T-helper 2 cell (primary cell): ENCODE measurements at places on chromosomes 12 and 14.
A peak's percentile ranks its signal among the peaks of the same experiment; 100 is the strongest.

DNA sequence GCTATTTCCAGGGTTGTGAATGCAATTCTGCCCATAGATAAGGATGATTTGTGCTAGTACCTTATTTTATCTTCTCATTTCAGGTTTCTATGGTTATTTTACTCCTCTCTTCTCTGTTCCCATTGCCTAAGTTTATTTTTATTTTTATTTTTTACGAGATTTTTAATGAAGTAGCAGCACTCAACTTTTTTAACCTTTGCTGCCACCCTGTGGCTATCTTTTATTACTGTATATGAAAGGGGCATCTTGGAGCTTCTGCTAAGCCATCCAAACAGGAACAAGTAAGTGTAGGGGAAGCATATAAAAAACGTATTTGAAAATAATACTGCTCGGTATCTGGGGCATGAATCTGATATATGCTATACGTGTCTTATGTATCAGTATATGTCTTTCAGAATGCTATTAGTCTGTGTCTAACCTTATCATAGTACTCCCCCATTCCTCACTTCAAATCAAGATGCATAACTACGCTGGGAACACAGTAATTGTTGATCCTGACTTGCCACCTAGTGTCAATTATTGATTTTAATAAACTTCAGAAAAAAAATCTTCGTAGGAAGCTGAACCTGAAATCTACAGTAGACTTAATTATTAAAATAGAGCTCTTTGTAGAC lies 60.3 kb downstream of the KLRG1 start:
- DNase-seq: peak; percentile 31

- no peak for DNase-seq
These were observed 24.7 kb downstream of the ITPK1 start for GRCh38 chr14:93090826-93091555.

GRCh38 chr14:76953311-76953945 lies 75.1 kb downstream of the IRF2BPL start:
- DNase-seq: no peak

DNA sequence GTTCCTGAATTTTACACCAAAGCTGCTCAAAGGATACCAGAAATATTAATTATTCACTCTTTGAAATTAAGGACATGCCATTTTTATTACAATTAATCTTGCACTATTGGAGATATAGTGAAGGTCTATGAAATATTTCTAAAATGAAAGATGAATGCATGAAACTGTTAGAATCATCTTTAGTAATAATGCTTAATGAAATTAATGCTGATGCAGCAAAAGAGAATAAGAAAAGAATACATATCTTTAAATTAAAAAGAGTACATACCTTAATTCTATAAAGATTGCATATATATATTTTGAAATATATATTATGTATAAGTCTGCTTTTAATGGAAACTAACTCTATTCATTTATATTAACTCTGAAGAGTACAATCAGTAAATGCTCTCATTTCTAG lies 236.0 kb downstream of the ALX1 start:
- no peak for DNase-seq

DNA sequence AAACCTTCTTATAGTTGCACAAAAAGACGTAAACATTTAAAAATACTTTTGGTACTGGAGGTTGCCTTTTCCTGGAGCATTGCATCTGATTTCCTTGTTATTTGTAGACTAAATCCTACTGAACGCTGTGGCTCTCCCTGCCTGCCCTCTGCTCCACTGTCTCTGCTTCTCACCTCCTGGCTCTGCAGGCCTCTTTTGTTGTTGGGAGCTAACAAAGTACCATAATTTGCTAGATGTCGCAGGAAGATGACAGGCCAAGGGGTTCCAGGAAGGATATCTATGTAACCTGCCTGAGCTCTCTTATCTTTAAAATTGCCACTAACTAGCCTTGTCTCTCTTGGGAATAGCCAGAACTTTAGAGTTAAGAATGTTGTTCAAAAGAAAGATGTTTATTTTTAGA lies 21.4 kb downstream of the SYNE2 start:
- no peak for DNase-seq

DNA sequence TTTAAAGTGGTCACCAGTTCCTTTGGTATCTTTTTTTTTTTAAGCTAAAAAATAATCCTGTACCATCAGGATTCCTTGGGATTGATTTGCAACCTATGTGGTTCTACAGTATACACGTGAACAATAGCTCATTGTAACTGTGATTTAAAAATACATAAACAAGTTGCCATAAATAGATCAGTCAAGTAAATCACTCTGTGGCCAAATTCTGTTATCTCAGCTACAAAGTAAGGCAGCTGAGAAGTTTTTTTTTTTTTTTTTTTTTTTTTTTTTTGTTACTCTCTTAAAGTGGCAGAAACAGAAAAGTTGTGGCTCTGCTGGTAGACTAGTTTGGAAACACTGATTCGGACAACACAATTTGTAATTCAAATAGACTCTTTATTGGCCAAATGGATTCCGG lies 104.5 kb downstream of the PRICKLE1 start:
- no peak for DNase-seq

DNA sequence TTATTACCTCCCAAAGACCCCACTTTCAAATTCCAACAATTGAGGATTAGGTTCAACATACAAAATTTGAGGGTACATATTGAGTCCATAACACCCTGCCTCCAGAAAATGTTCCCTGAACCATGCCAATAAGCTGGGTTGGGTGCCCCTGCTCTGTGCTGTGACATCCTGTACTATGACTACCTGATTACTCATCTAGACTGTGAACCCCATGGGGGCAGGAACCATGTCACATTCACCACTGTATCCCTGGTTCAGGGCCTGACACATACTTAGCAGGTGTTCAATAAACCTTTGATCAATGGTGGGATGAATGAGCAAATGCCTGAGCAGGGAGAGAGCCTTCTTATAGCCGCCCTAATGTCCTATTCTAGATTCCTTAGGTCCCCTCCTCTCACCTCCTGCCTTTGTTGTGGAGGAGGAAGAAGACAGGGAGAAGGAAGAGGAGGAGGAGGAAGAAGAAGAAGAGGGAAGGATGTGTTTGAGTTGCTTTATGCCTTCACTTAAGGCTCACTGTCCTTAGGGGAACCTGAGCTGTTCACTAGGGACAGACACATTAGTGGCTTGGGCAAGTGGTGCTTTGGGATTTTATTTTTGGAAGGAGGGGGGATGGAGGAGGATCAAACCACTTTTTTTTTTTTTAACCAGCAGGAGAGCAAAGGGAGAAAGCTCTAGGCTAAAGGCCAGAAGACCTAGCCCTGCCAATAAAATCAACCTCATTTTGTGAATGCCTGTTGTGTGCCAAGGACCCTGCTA lies 21.3 kb downstream of the GPR68 start:
- no peak for DNase-seq

- DNase-seq: no peak
These were observed 251.5 kb upstream of the LMO3 start for GRCh38 chr12:16857456-16857923.

DNA sequence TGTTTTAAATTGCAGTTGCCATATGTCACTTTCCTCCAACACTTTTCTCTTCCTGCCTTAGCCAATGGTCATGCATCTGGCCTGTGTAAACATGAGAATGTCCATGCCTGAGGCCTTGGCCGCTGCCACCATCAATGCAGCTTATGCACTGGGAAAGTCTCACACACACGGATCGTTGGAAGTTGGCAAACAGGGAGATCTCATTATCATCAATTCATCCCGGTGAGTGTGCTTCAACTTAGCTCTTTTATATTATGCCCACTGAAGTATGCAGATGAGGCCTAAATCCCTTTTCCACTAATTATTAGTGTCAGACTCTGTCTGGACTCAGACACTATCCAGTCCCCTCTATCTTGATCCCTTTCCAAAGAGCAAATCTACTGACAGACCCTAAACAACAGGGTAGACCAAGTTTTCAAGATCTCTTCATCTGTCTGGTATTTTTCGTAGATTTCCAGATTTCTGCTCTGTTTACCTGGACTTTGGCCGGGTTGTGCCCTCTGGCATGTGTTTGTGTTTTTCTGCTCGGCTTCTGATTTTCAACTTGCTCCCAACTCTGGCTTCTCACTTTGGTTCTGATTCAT lies 23.2 kb downstream of the AMDHD1 start:
- no peak for DNase-seq

DNA sequence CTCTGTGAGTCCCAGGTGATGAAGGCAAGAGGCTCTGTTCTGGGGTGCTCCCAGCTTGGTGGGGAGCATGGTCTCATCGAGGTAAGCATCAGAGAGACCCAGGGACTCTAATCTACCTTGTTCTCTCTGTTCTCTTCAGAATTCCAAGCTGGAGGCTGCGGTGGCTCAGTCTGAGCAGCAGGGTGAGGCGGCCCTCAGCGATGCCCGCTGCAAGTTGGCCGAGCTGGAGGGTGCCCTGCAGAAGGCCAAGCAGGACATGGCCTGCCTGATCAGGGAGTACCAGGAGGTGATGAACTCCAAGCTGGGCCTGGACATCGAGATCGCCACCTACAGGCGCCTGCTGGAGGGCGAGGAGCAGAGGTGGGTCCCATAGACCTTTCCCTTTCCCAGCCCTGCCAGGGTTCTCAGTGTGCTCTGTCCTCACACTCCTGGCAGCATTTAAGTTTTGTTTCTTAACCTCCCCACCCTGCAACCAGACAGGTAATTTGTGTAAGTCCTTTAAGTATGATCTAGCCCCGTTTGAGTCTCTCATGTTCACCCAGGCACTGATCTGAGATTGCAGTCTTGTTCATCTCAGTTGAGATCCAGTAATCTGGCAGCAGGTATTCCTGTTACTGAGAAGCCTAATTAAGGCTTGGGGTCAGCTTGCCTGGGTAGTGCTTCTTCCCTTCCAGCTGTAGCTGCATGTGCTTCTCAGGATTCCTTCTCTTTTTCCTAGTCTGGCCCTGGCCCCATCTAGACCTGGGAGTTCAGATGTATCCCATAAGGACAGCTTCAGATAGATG lies 14.8 kb upstream of the KRT81 start:
- no peak for DNase-seq

- no peak for DNase-seq
These were observed 245.8 kb upstream of the PDZRN4 start for GRCh38 chr12:40942326-40942725.

DNA sequence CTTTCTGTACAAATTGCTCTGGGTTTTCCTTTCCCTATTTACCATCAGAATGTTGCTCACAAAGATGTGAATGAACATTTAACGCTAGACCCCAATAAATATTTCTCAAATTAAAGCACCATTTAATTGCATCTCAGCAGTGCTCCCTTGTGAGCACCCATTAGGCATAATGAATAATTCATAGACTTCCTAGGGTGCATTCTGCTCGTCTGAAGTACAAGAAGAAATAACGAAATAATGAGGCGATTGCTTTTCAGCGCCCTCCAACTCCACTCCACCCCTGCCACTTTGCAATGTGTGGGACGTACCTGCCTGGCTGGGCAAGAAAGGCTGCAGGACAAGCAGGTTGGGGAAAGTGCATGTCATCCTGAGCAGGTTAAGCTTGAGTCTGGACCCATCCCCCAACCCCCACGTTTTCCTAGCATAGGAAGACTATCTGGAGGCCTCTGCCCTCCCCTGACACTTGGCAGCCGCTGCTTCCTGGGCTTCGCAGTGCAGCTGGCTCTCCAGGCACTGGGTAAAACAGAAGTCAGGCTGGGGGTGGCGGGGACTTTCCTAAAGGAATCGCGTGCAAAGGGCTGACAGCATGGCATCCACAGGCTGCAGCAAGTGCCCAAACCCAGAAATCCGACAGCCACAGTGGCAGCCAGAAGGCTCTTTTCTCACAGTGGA lies 253.7 kb downstream of the DUSP6 start:
- no peak for DNase-seq

GRCh38 chr12:13024531-13024916 lies 19.7 kb upstream of the FAM234B start:
- no peak for DNase-seq

DNA sequence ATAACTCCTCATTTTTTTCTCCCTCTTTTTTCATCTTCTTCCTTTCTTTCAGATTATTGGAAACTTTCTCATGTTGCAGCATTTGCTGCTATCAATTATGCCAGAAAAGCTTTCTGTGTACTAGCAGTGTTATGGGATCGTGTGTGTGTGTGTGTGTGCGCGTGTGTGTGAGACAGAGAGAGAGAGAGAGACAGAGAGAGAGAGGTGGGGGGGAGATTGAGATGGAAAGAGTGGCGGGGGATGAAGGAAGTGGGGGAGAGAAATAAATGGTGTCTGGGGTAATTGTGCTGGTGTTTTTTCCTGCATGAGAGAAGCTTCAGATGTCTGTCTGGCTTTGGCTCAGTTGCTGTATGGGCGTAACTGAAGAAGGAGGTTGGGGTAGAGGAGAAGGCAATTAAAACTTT lies 268.9 kb downstream of the RAD51B start:
- no peak for DNase-seq
